Nephron progenitor cell (in vitro differentiated cells): ENCODE measurements at places on chromosomes 5 and 9.

GRCh38 chr5:76789991-76790581 is 28.7 kb upstream of the F2RL1 start:
- DNase-seq = no peak

- no peak for DNase-seq
Measured at GRCh38 chr5:64502196-64502595, 3.6 kb upstream of the RGS7BP start.

GRCh38 chr5:153919161-153919560 is 119.5 kb downstream of the FAM114A2 start:
- no peak for DNase-seq

- DNase-seq = no peak
Measured at GRCh38 chr9:36933676-36934215, 100.3 kb downstream of the PAX5 start.

GRCh38 chr9:112447283-112447761 is 39.3 kb upstream of the KIAA1958 start:
- no peak for DNase-seq

DNA sequence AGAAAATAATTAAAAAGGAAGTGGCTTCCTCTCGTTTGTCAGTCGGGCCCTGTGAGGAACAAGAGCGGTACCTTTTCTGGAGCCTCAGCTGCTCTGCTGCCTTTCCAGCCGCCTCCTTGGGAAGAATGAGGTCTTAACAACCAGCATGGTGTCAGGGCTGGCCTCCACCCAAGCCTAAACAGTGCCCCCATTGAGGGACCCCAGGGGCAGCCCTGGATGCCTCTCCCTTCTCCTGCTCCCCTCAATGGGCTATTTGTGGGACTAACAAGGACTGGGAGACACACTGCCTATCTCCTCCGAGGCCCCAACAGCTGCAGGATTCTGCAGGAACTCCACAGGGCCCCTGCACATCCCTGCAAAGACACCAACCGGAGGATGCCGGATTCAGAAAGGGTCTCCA is 155.4 kb upstream of the MAP3K1 start:
- no peak for DNase-seq

GRCh38 chr9:126607731-126608130 is 6.0 kb upstream of the LMX1B start:
- DNase-seq = no peak

GRCh38 chr9:111978616-111979015 is 82.0 kb downstream of the UGCG start:
- DNase-seq = no peak

DNA sequence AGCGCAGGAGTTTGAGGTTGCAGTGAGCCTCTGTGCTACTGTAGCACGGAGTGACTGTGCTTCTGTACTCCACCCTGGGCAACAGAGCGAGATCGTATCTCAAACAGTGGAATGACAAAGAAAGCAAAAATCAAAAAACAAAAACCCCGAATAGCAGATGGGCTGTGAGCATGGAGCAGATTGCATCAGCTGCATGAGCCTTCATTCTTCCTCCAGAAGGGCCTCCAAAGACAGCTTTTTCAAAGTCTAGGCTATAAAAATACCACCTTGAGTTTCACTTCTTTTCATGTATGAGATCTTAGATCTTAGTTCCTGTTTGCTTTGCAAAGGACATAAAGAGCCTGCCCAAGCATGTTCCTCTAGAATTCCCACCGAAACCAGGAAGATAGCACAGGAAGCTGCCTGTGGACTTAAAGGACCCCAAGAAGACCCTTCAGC is 15.0 kb upstream of the HSPB3 start:
- DNase-seq = no peak

DNA sequence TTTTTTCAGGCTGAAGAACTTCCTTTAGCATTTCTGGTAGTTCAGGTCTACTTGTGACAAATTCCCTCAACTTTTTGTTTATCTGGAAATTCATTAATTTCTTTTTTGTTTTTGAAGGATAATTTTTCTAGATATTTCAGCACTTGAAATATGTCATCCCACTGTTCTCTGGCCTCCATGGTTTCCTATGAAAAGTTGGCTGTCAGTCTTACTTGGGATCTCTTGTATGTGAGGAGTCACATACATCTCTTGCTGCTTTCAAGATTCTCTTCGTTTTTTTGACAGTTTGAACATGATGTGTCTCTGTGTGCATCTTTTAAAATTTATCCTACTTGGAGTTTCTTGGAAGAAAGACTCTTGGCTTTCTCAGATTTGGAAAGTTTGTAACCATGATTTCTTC is 79.5 kb downstream of the RIC1 start:
- DNase-seq = no peak

GRCh38 chr9:84254972-84255371 is 85.6 kb downstream of the SLC28A3 start:
- DNase-seq = no peak

- DNase-seq = no peak
Measured at GRCh38 chr9:123327697-123328100, 28.3 kb upstream of the CRB2 start.

- DNase-seq = no peak
Measured at GRCh38 chr5:132464156-132464939, 26.2 kb downstream of the IRF1 start.

DNA sequence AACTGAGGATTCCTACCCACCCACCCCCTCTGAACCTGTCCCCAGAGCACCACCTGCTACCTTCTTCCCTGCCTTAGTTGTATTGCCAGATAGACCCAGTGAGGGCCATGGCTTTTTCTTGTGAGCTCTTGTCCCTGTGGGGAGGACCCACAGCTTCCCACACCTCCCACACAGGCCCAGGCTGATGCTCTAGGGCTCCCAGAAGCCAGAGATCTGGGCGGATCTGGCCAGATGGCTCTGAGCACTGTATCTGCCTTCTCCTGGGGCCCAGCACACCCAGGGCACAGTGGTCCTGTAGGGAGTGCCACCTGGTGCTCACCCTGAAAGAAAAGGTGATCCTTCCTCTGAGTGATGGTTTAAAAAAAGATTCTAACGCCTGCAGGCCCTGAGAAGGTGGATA is 131.7 kb downstream of the DAB2IP start:
- DNase-seq = no peak

DNA sequence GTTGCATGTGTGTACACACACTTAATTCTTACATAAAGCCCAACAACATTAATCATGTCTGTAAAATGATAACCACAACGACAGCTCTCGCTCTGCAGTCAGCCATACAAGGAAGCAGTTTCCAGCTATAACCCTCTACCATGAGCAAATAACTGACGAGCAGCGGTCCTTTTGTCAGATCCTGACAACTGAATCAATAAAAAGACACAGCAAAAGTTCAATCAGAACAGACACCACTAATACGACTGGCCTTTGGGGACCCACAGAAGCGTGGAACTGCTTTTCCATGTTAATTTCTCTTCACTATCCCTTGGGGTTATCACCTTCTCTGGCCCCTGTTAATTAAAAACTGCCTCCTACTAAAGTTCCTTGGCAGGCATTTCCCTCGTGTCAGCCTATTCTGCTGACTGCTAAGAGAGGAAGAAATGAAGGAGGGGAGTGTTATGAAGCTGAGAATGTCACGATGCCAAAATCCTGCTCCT is 722.8 kb upstream of the GRAMD2B start:
- no peak for DNase-seq

GRCh38 chr9:94623253-94623652 is 16.1 kb downstream of the FBP1 start:
- DNase-seq = peak; percentile 58

GRCh38 chr5:98763001-98763630 is 10.3 kb upstream of the RGMB start:
- no peak for DNase-seq

DNA sequence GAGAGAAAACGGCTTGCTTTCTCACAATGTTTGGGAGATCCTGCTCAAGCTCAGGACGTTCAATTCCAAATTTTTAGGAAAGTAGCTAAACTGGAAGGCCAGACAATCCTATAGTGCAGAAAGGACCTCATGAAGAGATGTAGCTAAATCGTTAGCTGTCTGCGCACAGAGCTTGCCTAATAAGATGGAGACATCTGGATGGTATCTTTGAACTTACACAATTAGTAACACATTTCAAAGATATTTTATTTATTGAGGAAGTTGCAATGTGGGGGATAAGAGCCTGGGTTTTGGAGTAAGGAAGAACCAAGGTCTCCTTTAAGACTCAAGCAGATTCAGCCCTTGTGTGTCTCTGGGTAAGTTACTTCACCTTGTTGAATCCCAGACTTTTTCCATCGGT is 28.6 kb upstream of the RAB14 start:
- DNase-seq = no peak

DNA sequence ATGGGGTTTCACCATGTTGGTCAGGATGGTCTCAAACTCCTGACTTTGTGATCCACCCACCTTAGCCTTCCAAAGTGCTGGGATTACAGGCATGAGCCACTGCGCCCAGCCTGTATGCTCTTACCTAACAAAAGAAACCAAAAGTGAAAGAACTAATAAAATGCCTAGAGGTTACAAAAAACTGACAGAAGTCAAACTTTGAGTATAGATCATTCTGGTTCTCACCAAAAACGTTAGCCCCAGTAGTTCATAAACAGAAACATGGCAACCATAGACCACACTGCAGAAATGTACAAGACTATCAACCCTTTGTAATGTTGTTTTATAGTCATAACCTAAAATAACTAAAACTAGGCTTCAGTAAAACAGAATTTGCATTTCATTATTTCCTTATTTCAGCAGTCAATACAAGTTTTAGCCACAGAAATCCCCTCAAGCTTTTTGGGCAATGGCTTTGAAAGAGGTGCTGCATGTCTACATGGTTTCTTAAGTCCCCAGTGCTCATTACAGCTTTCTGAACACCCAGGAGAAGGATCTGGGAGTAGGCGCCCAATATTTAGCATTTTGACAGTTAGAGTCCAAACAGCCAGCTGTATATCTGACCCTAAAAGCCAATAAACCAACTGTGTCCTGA is 72.5 kb downstream of the EPB41L4A start:
- no peak for DNase-seq

- peak; percentile 95 for DNase-seq
Measured at GRCh38 chr9:121650217-121651007, 1.0 kb upstream of the DAB2IP start.

GRCh38 chr9:130172161-130172857 is at the start of gene NCS1:
NCS1 (plus strand) TSS chr9:130172404; CDS start chr9:130172664, 260 bp downstream.
- DNase-seq = peak; percentile 82

DNA sequence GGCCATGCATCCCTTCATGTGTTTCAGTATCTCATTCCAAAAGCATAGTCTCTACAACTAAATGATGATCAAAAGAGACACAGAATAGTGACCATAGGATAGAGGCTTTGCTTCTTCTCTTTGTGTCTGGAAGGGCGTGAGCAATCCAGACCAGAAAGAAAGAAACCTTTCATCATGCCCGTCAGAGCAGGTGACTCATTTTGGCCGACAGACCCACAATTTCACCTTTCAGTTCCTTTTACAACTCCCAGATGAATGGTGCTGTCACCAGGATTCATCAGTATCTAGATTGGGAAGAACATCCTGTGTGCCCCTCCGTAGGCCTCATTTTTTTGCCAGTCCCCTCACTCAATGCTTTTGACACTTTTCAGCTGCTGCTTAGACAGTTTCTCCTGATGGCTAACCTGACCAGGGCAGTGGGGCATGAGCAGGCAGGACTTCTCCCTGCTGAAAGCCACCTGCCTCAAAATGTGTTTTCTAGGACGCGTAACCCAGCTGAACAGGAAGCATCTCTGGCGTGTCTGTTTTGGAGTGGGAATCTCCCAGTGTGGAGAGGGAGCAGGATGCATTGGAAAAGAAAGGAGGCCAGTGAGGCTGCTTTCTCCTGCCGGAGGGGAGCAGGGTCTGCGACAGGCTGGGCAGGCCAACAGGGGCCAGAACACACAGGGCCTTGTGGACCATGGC is 21.2 kb downstream of the ABLIM3 start:
- no peak for DNase-seq

DNA sequence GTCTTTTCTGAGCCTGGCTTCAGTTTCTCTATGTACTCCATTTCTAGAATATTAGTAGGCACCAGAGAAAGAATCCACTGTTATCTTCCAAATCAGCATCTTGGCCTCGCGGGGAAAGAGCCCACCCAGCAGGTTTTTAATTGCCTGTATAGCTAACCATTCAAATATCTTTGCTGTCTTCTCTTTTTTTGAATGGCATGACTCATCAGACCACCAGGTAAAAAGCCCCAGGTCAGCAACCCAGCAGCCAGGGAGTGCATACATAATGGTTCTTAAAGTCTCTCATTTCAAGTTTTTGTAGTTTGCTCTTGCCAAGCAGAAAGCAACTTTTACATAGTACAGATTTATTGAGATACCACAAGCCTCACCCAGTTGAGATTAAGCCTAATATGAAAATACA is 50.7 kb downstream of the TMEM167A start:
- no peak for DNase-seq

- DNase-seq = peak; percentile 55
Measured at GRCh38 chr9:133787754-133788025, 49.5 kb upstream of the SARDH start.

GRCh38 chr5:68054638-68055037 is 160.9 kb upstream of the PIK3R1 start:
- no peak for DNase-seq

GRCh38 chr9:84271531-84271900 is 69.0 kb downstream of the SLC28A3 start:
- peak; percentile 48 for DNase-seq

DNA sequence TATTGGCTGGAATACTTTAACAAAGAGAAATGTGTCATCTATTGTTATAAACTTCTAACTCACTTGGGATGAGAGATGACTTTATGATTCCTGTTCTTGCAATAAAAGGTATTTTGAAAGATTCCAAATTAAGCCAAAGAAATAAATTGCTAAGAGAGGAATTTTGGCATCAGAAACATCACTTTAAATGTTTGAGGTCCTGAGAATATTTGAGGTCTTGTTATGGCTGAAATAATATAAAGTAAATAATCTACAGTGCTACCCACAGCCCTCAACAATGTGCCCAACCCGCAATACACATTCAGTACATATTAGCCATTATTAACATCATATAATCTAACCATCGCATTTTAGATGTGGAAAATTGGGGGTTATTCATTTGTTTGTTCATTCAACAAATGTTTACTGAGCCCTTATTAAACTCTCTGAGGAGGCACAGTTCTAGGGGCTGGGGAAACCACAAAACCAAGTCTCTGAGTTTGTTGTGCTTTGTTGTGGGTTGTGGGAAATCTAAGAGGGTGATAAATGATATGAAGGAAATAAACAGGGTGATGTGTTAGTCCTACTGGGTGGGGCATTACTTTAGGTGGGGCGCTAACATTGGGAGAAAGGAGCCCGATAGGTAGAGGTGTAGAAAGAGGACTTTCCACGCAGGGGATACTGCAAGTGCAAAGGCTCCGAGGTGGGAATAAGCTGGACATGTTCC is 135.2 kb upstream of the CLINT1 start:
- DNase-seq = no peak

DNA sequence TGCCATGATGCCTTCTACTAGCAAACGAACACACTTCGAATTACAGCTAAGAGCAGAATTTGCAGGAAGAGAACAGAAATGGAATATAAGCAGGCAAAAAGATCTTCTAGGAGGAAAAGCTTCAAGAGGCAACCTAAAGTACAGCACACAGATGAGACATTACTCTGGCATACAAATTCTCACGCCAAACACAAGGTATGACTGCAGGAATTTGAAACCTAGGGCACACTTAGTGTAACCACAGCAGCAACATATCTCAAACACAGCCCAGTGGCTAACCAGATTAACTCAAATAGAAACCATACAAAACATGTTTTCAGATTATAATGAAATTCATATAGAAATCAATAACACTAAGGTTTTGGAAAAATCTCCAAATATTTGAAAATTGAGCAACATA is 481.0 kb upstream of the RGMB start:
- no peak for DNase-seq

GRCh38 chr5:135371622-135372232 is 27.3 kb downstream of the MACROH2A1 start:
- no peak for DNase-seq
